Right forelimb (tissue), 1 donor: ENCODE measurements at places on chromosomes 5 and 9.

- no peak for DNase-seq
Measured at GRCh38 chr9:129561594-129562281, 59.2 kb downstream of the C9orf50 start.

DNA sequence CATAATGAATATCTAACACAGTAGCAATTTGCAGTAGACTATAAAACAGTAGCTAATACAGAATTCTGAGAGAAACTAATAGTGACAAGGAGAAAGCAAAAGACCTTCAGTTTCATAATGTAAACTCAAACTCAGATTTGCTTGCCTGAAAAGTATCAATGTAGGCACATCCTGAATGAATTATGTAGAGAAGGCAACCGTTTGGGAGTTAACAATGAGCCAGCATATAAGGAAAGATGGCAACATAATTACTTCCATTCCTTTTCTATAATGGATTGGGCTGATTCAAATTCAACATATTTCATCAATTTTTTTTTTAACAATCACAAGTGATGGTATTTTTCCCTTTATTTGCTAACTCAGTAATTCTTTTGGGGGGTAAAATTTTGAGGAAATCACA is 261.6 kb downstream of the SEMA5A start:
- no peak for DNase-seq

GRCh38 chr5:149170299-149170698 is 29.0 kb downstream of the ABLIM3 start:
- DNase-seq = no peak

DNA sequence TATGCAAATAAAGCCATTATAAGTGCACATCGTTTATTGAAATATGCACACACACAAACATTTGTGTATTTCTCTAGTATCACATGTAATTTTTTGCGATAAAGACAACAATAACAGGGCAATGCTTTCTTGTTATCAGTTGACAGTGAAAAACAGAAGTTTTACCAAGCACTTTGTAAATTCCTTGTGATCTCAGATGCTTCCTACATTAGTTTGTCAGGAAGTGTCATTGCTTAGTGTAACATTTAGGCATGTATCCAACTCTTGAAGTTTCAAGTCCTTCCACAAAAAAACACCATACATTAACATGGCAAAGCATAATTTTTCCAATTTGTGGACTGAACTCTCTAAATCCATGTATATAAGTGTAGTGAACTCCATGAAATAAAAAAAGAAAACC is 46.4 kb downstream of the MOCS2 start:
- no peak for DNase-seq
